Left kidney (tissue), 8 donors: ENCODE measurements at places on chromosomes 7 and 10. TPM values are rescaled to one million over a fixed set of nuclear protein-coding genes. Genes with fewer than 3 reads are reported as not detected.

MAGI2 gene
- polyA plus RNA-seq = 37.2 TPM

INA gene
- polyA plus RNA-seq = 0.53 TPM

C10orf143 gene
- 6.6 TPM for polyA plus RNA-seq

IQUB gene
- 8.0 TPM for polyA plus RNA-seq

AMPH gene
- polyA plus RNA-seq = 20.0 TPM

GBX1 gene
- 0.22 TPM for polyA plus RNA-seq

TRIM50 gene
- polyA plus RNA-seq = 0.32 TPM

MGMT gene
- 13.8 TPM for polyA plus RNA-seq

OR2A5 gene
- polyA plus RNA-seq = 0.18 TPM

ACBD7 gene
- polyA plus RNA-seq = 8.9 TPM

ITIH2 gene
- 0.43 TPM for polyA plus RNA-seq

EVX1 gene
- polyA plus RNA-seq = 0.07 TPM

CASP7 gene
- 28.7 TPM for polyA plus RNA-seq

SPDYE6 gene
- 6.3 TPM for polyA plus RNA-seq

CHST3 gene
- polyA plus RNA-seq = 15.4 TPM

ACTL6B gene
- polyA plus RNA-seq = not detected

GIMAP4 gene
- 26.3 TPM for polyA plus RNA-seq

TMEM225B gene
- 2.3 TPM for polyA plus RNA-seq

GRK5 gene
- polyA plus RNA-seq = 14.0 TPM

PANK1 gene
- 48.2 TPM for polyA plus RNA-seq

COL28A1 gene
- 11.9 TPM for polyA plus RNA-seq

LRRD1 gene
- 0.75 TPM for polyA plus RNA-seq

GNGT1 gene
- not detected for polyA plus RNA-seq
